CD8-positive, alpha-beta memory T cell (primary cell): ENCODE measurements at places on chromosomes 1 and 21. TPM values are rescaled to one million over a fixed set of nuclear protein-coding genes. Genes with fewer than 3 reads are reported as not detected.

DNA sequence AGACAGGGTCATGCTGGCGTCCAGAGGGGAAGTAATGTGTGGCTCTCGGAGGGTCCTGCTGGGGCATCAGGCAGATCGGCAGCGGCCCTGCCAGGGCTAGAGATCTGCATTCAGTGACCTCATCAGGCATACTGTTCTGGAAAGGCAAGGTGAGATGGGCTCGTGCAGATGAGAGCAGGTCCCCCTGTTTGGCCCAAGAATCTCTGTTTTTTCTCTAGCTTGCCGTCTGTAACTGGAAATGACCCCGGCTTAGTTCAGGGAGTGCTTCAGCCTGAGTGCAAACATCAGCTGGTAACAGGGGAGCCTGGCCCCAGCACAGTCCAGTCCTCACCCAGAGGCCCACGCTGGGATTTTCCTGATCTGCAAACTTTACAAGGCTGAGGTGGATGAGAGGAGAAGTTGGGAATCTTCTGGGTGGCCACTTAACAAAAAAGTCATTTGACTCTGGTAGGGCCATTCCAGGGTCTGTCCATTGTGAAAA is 2.1 kb downstream of the FAM163A start:
- H3K36me3 ChIP-seq: no peaks in the 10 kb centered on the region
- H3K27me3 ChIP-seq: no peaks in the 10 kb centered on the region
- no peaks in the 10 kb centered on the region for H3K4me1 ChIP-seq
- no peak for DNase-seq
- H3K4me3 ChIP-seq: no peak overlapping the region

GRCh38 chr21:16911166-16911607 is 601.7 kb upstream of the CXADR start:
- no peaks in the 10 kb centered on the region for H3K4me1 ChIP-seq
- no peaks in the 10 kb centered on the region for H3K36me3 ChIP-seq
- no peaks in the 10 kb centered on the region for H3K27me3 ChIP-seq
- no peak overlapping the region for H3K4me3 ChIP-seq
- DNase-seq: no peak
- H3K27ac ChIP-seq: no peak overlapping the region

DNA sequence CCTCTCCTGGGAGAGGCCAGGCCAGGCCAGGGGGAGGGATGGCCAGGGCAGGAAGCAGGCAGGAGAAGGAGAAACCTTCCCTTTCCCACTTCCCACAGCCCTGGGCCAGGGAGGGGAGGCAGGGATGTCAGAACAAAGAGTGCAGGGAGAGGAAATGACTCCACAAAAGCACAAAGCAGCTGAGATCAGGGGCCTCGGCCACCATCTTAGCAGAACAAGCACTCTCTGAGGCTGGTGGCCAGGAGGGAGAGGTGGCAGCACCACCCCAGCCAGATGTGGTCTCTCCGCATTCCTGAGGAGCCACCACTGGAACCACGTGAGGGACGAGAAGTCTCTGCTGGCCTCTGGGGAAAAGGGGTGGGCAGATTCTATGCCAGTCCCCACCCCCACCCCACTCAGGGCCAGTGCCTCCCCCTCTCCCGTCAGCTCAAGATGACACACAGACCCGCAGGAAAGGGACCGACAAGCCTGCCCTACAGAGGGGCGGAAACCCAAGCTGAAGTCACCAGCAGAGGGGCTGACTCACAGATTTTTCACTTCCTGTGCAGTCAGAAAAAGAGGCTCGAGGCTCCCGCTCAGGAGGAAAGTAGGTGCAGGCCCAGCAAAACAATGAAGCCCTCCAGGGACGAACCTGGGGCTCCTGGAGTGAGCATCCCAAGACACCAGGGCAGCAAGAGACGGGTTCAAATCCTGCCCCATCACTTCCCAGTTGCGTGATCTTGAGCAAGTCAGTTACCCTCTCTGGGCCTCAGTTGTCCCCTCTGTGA is 24.1 kb upstream of the ALDH4A1 start:
- H3K4me3 ChIP-seq: peak overlapping the region; percentile 67
- H3K27ac ChIP-seq: peak overlapping the region; percentile 76
- no peaks in the 10 kb centered on the region for H3K27me3 ChIP-seq
- peaks cover 86% of the 10 kb centered on the region for H3K4me1 ChIP-seq
- no peaks in the 10 kb centered on the region for H3K36me3 ChIP-seq
- peak; percentile 91 for DNase-seq

DNA sequence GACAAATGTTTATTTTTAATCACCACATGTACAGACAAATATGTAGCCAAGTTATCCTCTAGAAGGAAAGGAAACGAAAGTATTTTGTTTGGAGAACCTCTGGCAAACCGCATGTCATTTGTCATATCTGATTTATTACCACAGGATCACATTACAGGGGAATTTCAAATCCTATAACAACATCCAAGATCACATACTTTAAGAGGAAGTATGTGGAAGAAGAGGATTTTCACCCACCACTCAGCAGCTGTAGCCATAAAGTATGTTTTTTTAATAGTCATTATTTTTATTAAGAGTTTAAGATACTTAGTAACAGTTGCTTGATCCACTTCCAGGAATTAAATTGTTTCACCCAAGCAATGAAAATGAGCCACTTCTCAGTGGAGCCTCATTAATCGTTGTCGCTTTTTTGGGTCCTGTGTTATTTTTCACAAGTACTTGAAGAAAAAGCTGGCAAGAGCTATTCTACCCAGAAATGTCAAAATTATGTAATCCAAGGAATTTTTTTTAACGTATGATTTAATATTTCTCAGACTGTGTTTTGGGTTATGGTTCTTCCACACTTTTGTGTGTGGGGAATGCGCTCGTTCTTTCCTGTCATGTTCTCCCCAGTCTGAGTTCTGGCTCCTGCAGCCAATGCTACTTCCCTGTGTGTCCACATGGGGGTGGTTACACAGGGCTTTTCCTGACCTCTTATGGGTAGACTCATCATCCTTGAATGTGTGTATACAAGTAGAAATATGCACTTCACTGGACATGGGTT is 6.9 kb downstream of the SERTAD4 start:
- H3K27me3 ChIP-seq: peaks cover 5% of the 10 kb centered on the region
- no peak overlapping the region for H3K4me3 ChIP-seq
- H3K36me3 ChIP-seq: no peaks in the 10 kb centered on the region
- no peak for DNase-seq
- H3K4me1 ChIP-seq: no peaks in the 10 kb centered on the region

GRCh38 chr1:244254467-244254866 is 197.2 kb downstream of the ADSS2 start:
- no peak overlapping the region for H3K27ac ChIP-seq
- no peaks in the 10 kb centered on the region for H3K36me3 ChIP-seq
- H3K27me3 ChIP-seq: no peaks in the 10 kb centered on the region
- no peak for DNase-seq

DNA sequence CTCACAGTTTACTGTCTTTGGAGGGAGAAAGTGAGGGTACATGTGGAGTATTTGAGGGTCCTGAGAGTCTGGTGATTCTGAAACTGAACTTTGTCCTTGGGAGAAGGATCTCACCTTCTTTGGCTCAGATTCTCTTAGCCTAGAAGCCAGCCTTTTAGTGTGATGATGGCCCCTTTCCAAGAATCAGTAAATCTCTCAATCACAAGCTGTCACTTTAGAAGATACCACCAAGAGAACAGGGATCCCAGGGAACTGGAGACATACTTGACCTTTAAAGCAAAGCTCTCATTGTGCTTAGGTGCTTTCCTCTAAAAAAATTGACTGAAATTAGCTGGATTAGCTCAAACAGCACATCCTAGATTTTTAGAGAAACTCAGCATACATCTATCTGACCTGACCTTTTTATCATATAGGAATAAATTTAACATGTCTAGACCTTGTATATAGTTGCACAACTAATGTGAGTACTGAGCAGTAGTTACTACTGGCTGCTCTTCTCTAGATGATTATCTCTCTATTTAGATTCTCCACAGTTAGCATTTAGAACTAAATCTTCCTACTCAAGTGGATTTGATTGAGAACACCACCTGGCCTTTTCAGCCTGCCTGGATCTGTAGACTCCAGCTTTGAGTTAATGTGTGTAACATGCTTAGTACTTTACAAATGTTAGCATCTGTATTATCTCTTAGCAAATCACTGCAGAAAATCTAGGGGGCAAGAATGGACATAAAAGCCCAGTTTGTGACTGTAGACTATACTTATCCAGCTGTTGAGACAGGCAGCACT is 157.7 kb downstream of the MAST2 start:
- no peak overlapping the region for H3K27ac ChIP-seq
- H3K36me3 ChIP-seq: no peaks in the 10 kb centered on the region
- DNase-seq: no peak
- H3K4me3 ChIP-seq: no peak overlapping the region
- H3K27me3 ChIP-seq: no peaks in the 10 kb centered on the region
- H3K4me1 ChIP-seq: no peaks in the 10 kb centered on the region

DNA sequence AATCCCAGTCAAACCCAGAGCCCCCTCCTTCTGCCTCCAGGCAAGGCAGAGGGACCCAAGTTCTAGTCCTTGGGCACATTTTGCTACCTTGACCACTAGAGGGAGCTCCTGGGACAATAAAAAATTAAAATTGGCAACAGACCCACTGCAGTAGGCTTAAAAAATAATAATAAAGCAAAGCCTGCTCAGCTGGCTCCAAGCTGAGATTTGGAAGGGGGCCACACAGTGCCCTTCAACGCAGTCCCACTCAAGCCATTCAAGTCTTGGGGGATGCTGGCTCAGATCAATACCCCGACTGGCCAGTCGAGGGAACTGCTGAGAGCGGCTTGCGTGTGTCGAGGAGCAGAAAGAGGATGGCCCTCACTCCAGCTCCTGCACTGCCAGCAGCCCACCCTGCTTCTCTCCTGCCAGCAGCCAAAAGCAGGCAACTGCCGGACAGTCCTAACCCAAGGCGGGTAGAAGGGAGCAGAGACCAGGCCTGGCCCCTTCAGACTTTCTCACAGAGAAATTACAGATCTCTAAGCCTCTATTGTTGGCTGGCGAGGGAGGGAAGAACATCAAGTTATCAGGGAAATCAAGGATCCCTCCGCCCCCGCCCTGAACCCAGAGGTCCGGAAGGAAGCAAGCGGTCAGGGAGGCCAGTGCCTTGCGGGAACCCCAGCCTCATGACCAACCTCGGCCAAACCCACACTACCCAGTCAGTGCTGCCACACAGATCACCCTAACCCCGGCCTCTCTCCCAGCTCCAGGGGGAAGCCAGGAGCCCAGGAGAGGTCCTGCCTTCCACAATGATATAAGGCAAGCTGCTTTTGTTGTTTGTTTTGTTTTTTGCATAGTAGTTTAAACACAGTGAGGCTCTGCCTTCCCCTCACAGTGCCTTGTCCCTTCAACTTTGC is 4.9 kb upstream of the ALDH4A1 start:
- peak; percentile 38 for DNase-seq
- H3K4me1 ChIP-seq: peaks cover 12% of the 10 kb centered on the region
- no peaks in the 10 kb centered on the region for H3K27me3 ChIP-seq
- peaks cover 30% of the 10 kb centered on the region for H3K36me3 ChIP-seq

The UQCRHL gene
- total RNA-seq: 1.7 TPM

The TMOD4 gene
- total RNA-seq: 2.4 TPM

The LIN28A gene
- total RNA-seq: not detected
